ENCODE measurements at places on chromosomes 7 and 10.

GRCh38 chr7:30184791-30185487, 50.2 kb downstream of the MTURN start:
- no peak for DNase-seq

DNA sequence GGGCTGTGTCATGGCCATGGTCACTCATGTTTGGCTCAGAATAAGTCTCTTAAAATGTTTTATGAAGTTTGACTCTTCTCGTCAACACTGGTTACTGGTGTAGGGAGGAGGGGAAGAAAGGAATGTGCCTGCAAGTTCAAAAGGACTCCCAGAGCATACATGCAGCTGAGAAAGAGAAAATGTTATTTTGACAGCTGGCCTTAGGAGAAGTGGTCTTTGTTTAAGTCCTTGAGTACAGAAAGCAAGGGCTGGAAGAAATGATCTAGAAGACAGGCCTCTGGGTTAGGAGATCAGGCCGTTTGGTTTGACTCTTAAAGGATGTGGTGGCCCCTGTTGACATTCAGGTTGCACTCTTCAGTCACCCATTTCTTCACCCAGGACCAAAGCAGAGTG, 245.5 kb downstream of the REEP3 start:
- no peak for DNase-seq

DNA sequence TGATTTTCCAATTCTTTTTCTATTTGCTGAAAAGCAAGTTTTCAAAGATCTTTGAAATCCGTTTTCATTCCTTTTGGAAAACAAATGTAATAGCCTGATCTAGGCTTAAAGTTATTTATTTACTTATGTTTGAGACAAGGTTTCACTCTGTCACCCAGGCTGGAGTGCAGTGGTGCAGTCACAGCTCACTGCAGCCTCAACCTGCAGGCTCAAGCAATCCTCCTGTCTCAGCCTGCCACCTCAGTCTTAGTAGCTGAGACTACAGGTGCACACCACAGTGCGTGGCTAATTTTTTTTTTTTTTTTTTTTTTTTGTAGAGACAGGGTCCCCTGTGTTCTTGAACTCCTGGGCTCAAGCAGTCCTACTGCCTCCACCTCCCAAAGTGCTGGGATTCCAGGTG, 4.6 kb downstream of the ST7 start:
- DNase-seq: no peak

GRCh38 chr7:147261693-147262092, 1145.1 kb downstream of the CNTNAP2 start:
- no peak for DNase-seq

DNA sequence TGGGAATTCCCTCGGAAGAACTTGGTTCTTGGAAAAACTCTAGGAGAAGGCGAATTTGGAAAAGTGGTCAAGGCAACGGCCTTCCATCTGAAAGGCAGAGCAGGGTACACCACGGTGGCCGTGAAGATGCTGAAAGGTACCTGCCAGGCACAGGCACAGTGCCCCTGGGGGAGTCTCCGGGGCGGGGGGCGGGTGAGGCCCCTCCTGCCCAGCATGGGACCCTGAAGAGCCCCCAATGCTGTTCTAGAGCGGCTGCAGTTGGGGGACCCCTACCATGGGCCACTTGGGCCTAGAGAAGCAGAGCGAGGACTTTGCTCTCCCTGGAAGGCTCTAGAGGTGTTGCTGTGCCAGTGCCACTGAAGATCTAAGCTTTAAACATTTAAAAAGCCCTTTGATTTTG, 21.6 kb upstream of the CSGALNACT2 start:
- DNase-seq: no peak

GRCh38 chr10:124685261-124685660, 58.9 kb downstream of the FAM53B start:
- DNase-seq: no peak

- no peak for DNase-seq
These were observed 474.1 kb upstream of the AKR1E2 start for GRCh38 chr10:4351723-4352413.

GRCh38 chr7:47293884-47294555, 287.9 kb downstream of the TNS3 start:
- no peak for DNase-seq

GRCh38 chr7:32163896-32164295, 93.7 kb upstream of the PDE1C start:
- DNase-seq: no peak

- DNase-seq: no peak
These were observed 33.7 kb upstream of the TMEM26 start for GRCh38 chr10:61486738-61487396.

DNA sequence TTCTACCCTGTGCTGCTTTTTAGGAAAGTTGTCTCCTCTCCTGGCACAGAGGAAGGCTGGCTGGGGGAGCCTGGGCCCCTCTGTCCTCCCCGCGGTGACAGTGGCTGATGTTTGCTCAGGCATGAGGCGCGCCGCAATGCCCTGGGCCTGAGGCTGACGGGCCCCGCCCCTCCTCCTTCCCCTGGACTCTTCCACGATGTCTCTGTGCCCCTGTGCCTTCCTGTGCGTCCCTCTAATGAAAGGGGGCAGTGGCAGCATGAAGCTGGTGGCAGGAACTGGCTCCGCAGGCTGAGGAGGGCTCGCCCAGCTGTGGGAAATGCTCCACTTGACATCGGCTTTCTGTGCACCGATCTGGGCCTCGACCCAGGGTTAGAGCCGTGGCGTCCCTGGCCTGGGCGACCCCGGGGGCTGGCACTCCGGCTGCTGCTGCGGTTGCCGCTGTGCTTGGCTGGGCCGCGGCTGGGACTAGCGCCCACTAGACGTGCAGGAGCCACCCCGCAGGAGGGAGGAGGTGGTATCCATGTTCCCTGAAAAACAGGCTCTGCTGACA, 67.9 kb downstream of the ZNF680 start:
- no peak for DNase-seq

DNA sequence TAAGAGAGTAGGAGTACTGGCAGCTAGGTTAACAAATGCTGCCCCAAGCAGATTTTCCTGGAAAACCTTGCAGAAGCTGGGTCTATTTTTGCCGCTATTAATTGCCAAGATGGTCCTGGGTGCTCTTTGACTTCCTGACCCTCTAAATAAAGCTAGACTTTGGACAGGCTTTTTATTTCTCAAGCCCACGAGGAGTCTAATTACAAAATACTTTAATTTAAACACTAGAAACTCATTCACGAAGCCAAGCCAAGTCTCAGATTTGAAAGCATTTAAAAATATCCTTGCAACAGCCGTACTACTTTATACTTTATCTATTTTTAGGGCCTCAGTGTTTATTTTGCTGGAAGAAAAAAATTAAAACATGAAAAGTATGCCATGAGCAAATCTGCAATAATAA, 45.1 kb downstream of the TMEM26 start:
- DNase-seq: no peak

DNA sequence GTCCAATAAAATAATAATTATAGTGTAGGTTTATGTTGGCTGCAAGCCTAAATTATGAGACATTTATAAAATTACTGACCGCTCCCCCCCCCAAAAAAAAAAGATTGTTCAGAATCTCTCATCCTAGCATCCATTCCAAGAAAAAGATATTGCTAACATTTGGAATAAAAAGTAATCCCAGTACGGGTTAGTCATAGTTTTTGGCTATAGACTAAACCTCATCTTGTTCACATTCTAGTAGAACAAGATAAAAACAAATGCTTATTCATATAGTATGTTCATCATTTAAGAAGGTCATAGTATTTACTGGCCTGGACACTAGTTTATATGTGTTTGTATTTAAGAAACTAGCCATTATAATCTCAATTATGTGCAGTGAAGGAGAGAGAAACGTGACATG, 44.0 kb downstream of the ADK start:
- DNase-seq: no peak

DNA sequence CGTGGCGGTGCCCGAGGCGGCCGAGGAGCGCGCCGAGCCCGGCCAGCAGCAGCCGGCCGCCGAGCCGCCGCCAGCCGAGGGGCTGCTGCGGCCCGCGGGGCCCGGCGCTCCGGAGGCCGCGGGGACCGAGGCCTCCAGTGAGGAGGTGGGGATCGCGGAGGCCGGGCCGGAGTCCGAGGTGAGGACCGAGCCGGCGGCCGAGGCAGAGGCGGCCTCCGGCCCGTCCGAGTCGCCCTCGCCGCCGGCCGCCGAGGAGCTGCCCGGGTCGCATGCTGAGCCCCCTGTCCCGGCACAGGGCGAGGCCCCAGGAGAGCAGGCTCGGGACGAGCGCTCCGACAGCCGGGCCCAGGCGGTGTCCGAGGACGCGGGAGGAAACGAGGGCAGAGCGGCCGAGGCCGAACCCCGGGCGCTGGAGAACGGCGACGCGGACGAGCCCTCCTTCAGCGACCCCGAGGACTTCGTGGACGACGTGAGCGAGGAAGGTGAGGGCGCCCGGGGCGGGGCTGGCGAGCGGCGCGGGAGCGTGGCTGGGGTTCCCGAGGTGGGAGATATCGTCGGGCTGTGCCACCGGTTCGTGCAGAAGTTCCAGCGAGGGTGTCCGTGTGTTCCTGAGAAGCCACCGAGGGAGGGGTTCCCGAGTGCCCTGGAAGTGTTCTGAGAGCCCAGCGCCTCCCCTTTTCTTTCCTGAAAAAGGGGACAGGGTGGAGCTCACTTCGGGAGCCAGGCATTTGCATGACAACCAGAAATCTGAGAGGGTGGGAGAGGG, 495 bp downstream of the EIF3B start:
- DNase-seq: no peak

DNA sequence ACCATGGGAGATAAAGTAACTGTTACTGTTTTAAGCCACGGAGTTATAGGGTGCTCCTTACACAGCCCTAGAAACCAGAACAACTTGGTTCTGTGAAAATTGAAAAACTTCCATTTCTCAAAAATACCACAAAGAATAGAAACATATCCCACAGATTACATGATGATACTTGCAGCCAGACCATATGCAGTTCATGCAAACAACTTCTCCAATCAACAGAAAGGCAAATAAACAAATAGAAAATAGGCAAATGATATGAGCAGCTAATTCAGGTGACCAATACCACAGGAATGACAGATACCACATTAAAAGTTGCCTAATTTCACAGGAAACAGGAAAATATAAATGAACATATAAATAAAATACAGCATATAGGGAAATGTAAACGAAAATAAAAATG, 297.5 kb downstream of the HTR7 start:
- no peak for DNase-seq

GRCh38 chr10:6464862-6465430, 115.1 kb downstream of the PRKCQ start:
- no peak for DNase-seq

GRCh38 chr10:91271886-91272285, 51.4 kb downstream of the PCGF5 start:
- DNase-seq: no peak

DNA sequence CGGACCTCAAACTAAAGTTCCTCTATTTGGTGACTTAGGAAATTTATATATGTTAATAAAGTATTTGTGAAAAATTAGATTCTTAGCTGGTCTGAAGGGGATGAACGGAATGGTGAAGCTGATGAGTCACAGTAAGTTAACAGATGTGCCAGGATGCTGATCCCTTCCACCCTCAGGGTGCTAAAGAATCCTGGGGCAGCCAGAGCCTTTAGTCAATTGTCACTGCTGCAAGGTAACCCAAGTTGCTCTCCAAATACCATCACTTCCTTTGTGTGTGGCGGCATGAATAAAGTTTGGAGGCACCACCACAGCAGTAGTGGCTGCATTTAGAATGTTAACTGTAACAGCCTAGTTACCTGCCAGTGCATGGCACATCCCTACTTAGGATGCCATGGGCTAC, 222.6 kb upstream of the PPP1R3A start:
- DNase-seq: no peak

DNA sequence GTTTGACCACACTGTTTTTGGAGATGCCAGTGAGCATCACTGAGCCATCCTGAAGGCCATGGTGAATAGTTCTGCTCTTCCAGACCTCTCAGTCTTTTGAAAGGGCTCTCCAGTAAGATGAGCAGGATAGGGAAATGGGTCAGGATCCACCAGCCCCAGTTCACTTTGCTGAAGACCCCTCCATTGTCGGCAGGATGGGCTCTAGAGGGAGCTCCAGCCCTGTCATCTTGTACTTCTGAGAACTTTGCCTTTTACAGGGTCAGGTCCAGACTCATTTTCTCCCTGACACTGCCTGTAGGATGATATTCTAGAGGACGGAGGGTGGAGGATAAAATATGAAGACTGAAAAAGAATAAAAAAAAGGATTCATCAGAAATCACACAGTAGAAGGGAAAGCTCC, 13.1 kb downstream of the LHFPL3 start:
- DNase-seq: no peak

GRCh38 chr10:93267521-93267920, 193.8 kb downstream of the CYP26A1 start:
- no peak for DNase-seq

- no peak for DNase-seq
These were observed 71.7 kb downstream of the NRBF2 start for GRCh38 chr10:63204667-63205391.

GRCh38 chr10:119478111-119478802, 64.3 kb downstream of the RGS10 start:
- no peak for DNase-seq

GRCh38 chr7:24824896-24825295, 67.6 kb upstream of the GSDME start:
- no peak for DNase-seq

- no peak for DNase-seq
These were observed 31.3 kb downstream of the DDC start for GRCh38 chr7:50533866-50534265.

DNA sequence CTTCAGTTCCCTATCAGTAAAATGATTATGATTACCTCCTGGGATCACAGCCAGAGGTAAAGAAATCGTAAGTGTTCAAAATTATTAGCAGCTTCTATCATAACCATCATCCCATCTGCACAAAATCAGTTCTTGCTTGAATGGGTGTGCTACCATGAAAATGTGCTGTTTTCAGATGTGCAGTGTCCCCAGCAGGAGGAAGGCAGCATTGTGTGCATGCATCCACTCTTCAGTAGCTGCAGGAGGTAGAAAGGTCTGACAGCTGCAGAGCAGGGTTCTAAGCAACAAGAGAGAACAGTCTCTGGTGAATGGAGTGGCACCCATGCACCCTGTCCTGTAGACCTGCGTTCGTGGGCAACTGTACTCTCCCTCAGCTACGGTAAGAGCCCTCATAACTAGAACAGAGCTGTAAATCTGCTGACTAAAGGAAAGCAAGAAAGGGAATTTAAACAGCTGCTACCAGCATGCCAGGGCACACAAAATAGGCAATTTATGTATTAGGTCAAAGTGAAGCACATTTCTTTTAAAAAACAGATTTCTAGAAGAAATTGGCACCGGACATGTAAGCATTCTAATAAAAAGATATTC, 21.2 kb downstream of the VSTM2A start:
- DNase-seq: no peak

DNA sequence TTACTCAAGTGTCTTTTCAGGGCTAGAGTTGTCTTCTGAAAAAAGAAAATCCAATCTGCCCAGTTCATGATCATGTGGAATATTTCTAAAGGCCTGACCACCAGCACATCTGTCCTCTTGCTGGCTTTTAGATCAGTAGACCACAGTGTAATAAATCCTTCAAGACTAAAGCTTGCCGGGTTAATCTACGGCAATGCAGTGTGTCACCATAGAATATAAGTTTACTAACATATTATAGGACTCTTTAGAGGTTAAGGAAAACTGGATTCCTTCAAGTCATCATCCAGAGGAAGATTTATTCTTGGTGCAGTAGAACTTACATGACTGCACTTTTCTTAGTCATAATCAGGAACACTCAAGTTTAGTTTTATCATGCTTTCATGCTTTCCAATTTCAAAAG, 349.5 kb downstream of the SEMA3D start:
- DNase-seq: no peak

Measured in NCI-H2081 treated with DMSO at 0.1 percent for 48 hours (cell line).